ENCODE measurements at places on chromosomes 13 and 19.

- no peak for DNase-seq
Observed at GRCh38 chr19:44430956-44431355, 17.3 kb downstream of the ZNF229 start.

GRCh38 chr19:23525276-23525852 lies 130.1 kb upstream of the ZNF91 start:
- no peak for DNase-seq

DNA sequence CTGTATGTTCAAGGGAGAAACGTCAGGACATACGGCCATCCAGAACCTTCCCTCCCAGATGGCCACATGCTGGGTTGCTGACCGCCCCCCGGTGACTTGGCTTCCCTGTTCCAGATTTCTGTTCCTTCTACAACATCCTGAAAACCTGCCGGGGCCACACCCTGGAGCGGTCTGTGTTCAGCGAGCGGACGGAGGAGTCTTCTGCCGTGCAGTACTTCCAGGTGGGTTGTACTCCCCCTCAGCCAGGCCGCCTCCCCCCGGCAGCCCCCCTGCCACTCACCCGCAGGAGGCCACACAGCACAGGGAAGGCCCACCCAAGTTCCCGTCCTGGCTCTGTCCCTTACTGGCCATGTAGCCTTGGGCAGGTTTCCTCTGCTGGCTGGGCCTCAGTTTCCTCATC lies 20.5 kb downstream of the YIPF2 start:
- DNase-seq, result no peak

GRCh38 chr19:18993115-18993514 lies 40.2 kb downstream of the SUGP2 start:
- DNase-seq, result no peak

DNA sequence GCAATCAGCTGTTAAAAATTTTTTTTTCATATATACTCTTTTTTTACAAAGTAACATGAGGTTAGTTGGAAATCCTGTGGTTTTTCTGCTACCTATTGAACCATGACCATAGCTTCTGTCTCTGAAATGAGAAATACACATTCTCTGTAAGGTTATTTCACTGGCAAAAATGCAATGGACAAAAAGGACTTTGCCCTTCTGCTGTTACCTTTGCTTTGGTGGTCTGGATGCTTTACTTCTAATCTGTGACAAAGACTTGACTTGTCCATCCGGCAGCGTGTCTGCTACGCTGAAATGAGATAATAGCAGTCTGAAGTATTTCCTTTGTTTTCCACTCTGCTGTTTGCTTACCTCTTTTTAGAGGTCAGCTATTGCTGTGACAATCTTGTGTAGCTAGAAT lies 412.8 kb downstream of the SLITRK6 start:
- DNase-seq, result no peak

DNA sequence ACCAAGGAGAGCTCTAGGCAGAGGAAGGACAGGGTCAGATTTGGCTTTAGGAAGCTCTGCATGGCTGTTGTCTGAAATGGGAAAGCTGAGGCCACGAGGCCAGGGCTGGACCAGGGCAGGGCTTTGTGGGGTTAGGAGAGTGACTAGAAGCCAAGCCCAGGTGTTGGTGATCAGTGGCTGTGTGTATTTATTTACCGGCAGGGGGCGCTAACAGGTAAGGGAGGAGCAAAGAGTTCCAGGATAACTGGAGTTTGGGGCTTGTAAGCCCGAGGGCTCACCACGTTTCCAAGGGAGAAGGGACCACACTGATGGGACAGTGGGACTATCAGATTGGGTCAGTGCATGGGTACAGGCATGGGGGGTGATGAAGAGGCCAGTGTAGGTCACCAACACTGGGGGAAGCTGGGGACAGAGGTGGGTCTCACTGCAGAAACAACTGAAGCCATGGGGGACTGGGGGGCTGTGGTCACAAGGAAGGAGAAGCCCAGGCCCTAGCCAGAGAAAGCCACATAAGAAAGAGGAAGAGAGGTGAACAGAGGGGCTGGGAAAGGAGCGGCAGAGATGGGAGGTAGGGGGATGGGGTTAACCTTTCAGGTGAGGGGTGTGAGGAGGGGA lies 3.9 kb downstream of the TMEM147 start:
- DNase-seq, result peak; percentile 77

GRCh38 chr13:108835083-108835482 lies 205.7 kb downstream of the MYO16 start:
- DNase-seq, result no peak

DNA sequence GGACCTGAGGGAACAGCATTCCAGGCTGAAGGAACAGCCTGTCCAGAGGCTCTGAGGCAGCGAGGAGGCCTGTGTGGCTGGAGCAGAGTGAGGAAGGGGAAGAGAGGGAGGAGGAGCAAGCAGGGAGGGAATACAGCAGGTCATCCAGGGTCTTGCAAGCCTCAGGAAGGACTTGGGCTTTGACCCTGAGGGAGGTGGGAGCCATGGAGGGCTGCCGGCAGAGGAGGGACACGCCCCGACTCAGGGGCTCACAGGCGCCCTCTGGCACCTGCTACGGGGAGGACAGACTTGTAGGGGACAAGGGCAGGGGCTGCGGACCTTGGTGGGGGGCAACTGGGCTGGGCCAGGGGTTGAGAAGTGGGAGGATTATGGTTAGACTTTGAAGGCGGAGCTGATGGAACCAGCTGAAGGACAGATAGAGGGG lies 4.7 kb downstream of the TINCR start:
- no peak for DNase-seq

DNA sequence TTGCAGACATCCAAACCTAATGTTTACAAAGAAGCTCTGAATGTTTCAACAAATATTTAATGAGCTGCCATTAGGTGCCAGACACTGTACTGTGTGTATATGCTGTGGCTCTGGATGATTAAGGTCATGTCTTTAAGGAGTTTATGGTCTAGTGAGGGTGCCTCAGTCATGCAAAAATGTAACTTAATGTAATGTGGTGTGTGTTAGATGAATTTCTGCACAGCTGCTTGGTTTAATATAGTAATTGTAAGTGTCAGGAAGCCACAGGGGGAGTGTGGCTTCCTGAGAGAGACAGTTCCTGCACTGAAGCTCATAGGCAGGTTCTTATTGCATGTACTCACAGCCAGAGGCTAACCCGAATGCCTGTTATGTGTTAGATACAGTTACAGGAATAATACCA lies 43.3 kb downstream of the SPATA13 start:
- DNase-seq, result no peak

DNA sequence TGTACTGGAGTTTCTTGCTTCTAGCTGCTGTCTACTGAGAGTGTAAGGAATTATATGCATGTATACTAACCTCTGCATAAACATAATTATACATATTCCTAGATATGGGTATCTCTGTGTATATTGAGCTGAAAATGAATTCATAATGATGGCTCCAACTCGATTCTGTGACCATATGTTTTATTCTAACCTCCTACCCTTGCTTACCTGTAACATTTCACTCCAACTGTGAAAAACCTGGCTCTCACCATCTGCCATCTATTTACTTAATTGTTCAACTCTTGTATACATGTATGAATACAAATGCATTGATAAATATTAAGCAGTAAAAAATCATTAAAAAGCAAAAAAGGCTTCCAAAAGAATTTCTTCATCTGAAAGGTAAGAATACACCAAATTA lies 1729.5 kb upstream of the SPRY2 start:
- DNase-seq, result no peak

GRCh38 chr19:32863301-32863700 lies 6.3 kb downstream of the SLC7A9 start:
- no peak for DNase-seq

GRCh38 chr19:19540064-19540714 lies 2.1 kb downstream of the CILP2 start:
- DNase-seq, result no peak

DNA sequence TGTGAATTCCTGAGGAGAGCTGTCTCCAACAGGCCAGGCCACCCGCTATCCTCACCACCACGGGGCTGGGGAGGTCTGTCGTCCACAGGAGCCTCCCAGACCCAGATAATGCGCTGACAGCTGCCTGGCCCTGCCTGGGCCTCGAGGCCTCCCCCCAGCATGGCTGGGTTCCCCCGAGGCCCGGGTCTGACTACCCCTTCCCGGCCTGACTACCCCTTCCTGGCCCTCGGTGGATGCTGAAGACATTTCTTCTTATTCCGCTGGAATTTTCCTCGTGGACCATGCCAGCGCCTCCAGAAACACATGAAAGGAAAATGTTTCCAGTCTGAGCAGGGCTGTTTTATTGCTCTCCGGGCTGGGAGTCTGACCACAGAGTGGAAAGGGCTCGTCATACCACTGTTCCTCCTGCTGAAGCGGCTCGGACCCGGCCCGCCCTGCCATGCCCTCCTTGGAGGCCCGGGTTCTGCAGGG lies 16.8 kb upstream of the COMP start:
- no peak for DNase-seq

- DNase-seq, result no peak
Observed at GRCh38 chr13:36193151-36193855, 21.1 kb downstream of the SOHLH2 start.

GRCh38 chr13:31851216-31851615 lies 111.9 kb downstream of the RXFP2 start:
- DNase-seq, result no peak

DNA sequence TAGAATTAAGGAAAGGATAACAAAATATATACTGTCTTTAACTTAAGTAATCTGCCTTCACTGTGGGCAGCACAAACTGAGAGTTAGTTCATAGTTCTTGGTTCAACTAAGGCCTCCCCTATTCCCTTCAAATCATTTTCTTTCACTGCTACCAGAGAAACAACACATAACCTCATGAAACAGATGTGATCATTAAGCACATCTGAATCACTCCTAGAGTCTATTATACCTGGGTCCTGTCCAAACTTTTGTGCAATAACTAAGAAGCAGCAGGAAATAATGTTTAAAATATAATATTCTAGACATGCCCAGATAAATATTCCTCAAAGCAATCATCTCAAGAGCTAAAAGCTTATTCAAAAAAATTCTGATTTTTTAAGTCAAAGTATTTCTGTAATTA lies 62.9 kb downstream of the ZC3H13 start:
- no peak for DNase-seq

GRCh38 chr13:99297331-99297730 lies 9.9 kb downstream of the GPR183 start:
- DNase-seq, result no peak

DNA sequence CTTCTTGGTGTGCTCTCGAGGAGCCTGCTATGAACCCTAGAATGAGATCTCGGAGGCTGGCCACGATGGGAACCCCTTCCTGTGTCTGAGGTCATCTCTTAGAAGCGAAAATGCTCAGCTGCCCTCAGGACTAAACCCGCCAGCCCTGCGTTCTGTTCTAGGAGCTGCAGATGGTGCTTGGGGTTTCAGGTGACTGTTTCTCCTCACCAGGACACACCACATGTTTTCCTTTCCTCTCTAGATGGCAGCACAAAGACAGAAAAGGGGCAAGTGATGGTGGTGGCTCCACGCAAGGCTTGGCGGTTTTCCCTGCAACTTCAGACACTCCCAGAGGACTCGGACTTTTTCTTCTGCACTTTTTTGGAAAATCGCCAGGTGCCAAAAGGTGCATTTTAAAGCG lies 60.1 kb downstream of the RNASEH2B start:
- no peak for DNase-seq

- no peak for DNase-seq
Observed at GRCh38 chr13:66693656-66694055, 536.5 kb downstream of the PCDH9 start.

- DNase-seq, result no peak
Observed at GRCh38 chr13:28415994-28416421, 78.9 kb downstream of the FLT1 start.

- no peak for DNase-seq
Observed at GRCh38 chr13:102657630-102658029, 37.2 kb downstream of the METTL21C start.

DNA sequence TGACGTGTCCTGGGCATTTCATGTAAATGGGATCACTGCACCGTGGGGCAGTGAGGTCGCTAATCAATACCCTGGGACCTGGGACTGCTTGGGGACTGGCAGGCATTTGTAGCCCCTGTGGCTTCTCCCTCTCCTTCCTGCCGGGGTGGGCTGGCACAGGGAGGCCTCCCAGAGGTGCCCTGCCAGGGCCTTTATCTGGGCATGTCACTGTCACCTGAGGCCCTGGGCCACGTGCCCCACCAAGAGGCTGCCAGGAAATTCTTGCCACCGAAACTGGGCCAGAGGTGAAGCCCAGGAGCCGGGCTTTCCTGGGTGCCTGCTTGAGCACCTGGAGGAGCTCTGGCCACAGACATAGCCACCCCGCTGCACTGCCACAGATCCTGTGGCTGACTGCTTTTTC lies 1.8 kb upstream of the NMRK2 start:
- DNase-seq, result no peak

DNA sequence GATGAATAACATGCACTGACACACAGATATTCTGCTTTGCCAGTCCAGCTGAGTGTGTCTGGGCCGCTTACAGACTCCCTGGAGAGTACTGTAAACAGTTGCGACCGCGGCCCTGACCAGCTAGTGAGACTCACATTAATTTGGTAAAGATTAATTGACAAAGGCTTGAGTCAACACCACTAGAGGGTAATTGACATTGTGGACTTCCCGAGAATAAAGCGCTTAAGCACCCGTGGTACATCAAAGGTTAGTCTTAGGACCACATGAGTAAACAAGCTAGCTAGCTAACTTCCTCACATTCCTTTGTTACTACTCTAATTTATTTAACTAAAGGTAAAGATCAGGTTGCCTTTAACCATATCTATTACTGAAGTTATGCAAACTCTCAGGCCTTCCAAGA lies 624.4 kb upstream of the ARGLU1 start:
- DNase-seq, result no peak

DNA sequence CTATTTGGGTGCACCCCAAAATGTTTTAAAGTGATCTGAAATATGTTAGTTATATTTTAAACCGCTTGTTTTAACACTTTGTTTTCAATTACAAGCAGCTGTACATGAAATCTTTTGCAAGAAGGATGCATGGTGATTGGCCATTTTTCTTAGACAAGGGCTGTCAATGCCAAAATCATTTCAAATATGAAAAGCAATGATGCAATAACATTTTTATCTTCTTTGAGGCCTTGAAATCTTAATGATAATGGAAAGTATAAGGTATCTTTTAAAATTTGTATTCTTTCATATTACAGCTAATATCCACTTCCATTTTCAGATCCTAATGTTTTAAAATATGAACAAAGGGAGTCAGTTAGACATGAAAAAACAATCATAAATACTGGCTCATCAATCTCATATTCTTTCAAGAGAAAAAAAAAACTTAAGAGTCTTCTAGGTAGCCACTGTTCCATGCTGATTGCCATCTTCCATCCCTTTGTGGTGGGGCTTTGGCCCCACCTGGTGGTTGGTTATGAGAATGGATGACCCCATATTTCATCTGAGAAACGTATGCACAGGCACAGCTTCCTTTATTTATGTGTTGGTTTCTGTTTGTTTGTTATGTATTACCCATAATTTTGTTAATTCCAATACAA lies 330.3 kb upstream of the MIR17HG start:
- peak; percentile 44 for DNase-seq

DNA sequence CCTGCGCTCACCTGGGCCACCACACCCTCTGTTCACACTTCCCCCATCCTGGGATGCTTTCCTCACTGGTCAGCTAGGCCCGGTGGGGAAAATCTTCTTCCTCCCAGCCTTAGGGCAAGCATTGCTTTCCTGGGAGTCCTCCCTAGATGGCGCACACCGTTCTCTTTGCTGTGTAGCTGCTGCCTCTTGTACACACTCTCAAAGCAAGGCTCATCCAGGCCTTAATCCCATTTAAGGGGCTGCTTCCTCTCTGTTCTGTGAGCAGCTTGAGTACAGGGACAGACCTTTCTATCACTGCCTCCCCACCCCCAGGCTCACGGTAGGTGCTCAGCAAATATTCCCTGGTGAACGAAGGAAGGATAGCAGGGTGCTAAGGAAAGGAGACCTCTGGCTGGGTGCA lies 11.1 kb downstream of the SLC7A10 start:
- DNase-seq, result no peak

Measured in NCI-H187 (cell line).